ENCODE measurements at places on chromosomes 13 and 19.
A peak's percentile ranks its signal among the peaks of the same experiment; 100 is the strongest.

GRCh38 chr13:97629601-97630272 lies 195.8 kb downstream of the RAP2A start:
- DNase-seq: no peak

- peak; percentile 36 for DNase-seq
These were observed 9.6 kb downstream of the GIPR start for GRCh38 chr19:45677351-45678230.

DNA sequence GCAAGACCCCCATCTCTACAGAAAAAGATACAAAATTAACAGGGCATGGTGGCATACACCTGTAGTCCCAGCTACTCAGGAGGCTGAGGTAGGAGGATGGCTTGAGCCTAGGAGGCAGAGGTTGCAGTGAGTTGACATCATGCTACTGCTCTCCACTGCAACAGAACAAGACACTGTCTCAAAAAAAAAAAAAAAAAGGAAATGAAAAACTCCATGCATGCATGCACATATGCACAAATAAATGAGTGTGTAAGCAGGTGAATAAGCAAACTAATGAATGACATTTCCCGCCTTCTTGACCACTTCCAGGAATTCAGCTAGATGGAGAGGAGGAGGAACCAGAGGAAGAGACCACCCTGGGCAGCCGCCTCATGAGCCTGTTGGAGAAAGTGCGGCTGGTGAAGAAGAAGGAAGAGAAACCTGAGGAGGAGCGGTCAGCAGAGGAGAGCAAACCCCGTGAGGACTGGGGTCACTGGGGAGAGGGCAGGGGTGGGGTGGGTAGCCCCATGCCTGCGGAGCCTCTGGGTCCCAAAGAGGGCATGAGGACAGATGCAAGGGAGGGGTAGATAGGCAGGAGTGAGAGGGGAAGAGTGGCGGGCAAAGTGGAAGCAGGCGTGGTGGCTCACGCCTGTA lies 58.8 kb downstream of the RYR1 start:
- no peak for DNase-seq

DNA sequence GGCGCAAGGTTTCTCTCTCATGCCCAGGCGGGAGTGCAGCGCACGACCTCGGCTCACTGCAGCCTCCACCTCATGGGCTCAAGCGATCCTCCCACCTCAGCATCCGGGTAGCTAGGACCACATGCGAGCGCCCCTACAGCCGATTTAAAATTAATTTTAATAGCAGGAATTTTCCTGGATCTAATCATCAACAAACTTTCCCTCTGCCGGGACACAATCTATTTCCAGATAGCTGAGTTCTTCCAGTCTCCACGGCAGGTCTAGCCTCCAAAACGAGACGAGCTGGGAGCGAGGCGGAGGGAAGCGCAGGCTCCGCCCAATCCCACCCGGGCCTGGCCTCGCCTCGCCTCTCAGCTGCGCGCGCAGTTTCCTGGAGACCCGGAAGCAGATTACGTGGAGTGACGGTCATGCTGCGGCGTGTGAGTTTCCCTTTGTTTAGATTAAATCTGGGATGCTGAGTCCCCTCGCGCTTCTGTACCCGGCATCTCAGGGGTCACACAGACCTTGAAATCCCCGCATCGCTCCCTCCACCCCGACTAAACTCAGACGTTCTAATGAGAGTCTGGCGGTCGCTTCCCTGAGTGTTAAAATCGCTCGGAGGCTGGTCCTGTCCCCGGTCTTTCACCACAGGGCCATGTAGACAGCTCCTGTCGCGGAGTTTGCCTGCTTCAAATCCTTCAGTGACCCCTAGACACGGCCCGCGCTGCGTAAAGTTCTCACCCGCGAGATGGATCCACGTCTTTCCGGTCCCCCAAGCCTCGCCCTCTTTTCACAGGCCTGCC lies at the start of gene ZNF880:
Gene ZNF880, plus strand, starts transcription at position 365 of the 782 bp plus-strand sequence. Its CDS starts 43 bp downstream, at position 408.
- peak; percentile 76 for DNase-seq

DNA sequence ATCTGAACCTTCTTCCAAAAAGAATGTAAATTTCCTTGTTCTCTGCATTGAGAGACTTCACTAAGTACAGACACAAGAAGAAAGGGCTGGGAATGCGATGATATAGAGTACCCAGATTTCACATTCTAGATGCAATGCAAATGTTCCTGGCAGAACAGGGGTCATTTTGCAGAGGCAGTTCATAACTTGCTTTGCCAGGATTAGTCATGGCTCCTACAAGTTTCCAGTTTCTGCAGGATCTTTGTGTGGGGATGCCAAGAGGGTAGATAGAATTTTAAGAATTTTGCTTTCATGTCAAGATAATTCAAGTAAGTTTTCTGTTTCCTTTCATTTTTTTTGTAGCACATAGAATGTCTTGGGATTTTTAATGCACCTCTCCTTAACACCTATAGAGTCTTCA lies 181.2 kb downstream of the FGF9 start:
- no peak for DNase-seq

- DNase-seq: no peak
These were observed 2.9 kb downstream of the KASH5 start for GRCh38 chr19:49390929-49391359.

GRCh38 chr19:18364826-18365528 lies 21.0 kb upstream of the GDF15 start:
- DNase-seq: no peak

GRCh38 chr13:26996965-26997752 lies 174.5 kb downstream of the USP12 start:
- DNase-seq: no peak

DNA sequence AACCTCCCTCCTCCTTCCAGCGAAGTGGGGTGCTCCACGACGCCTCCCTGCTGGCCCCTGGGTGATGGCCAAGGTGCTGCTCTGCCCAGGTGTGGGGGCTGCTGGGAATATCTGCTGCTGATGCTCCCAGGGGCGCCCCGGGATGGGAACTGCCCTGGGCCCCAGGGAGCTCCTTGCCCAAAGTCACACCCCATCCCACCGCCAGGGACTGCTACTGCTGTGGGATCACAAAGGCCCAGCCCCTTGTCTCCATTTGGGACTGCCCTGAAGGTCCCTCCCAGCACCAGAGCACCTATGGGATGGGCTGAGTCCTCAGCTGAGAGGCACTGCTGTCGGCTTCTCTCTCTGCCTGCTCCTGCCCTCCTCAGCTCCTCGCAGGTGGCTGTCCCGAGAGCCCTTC lies 19.0 kb downstream of the CHST8 start:
- no peak for DNase-seq

- no peak for DNase-seq
These were observed 16.1 kb downstream of the CEACAM21 start for GRCh38 chr19:41591951-41592562.

DNA sequence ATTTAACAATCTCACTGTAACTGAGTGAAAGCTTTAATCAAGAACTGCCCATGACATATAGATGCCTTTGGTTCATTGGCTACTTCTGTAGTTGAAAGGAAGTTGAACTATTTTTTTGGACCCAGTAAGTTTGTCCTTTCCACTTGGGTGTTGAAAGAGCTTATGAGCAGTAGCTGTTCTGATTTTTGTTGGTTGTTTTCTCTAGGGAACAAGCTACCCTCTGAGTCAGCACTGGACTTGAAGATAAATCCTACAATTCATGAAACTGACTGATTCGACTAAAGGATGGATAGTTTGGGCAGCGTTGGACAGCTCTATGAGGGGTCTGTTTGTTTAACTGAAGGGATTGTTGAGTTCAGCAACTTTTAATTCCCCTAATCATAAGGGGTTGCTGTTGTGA lies 101.0 kb downstream of the PAN3 start:
- no peak for DNase-seq

- no peak for DNase-seq
These were observed 1317.1 kb downstream of the SLITRK1 start for GRCh38 chr13:82565201-82565600.

DNA sequence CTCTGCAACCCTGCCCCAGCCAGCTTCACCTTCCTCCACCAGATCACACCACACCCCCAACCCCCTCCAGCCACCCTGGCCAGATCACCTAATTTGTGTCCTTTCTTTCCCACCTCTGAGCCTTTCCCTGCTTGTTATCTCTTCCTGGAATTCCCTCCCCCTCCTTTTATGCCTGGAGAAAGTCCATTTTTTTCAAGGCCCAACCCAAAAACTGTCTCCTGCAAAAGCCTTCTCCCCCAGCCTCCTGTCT lies 5.3 kb upstream of the TLE2 start:
- no peak for DNase-seq

GRCh38 chr19:6108721-6109633 lies 1.3 kb downstream of the RFX2 start:
- DNase-seq: no peak

DNA sequence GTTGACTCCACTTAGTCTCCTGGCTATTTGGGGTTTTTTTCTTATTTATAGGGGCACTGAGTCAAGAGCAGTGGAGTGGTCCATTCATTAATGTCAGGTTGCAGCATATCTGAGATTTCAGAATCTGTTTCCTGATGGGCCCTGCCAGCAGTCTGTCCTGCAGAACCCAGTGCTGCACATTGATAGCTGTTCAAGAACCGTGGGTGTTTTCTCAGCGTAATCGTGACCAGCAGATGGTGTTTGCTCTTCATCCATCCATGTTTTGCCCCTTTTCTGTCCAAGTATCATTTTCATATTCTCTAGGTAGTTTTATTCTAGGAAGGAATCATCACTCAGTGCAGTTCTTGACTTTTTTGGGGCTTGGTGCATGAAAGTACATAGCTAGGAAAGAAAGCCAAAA lies 166.5 kb downstream of the ATP8A2 start:
- no peak for DNase-seq

GRCh38 chr19:16015805-16016173 lies 60.5 kb upstream of the TPM4 start:
- no peak for DNase-seq

GRCh38 chr19:6047256-6047655 lies 63.0 kb downstream of the RFX2 start:
- no peak for DNase-seq

- no peak for DNase-seq
These were observed 5.8 kb downstream of the TEAD2 start for GRCh38 chr19:49356382-49356781.

DNA sequence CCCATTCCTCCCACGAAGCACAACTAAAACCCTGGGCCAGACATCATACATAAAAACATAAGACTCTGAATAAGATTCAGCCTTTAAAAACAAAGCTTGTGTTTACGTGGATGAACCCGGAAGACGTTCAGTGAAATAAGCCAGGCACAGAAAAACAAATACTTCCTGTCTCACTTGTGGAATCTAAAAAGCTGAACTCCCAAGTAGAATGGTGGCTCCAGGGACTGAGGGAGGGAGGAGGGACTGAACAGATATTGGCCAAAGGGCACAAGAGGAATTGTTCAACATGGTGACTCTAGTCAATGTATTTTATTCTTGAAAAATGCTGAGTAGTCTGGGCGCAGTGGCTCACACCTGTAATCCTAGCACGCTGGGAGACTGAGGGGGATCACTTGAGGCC lies 35.7 kb upstream of the TPM4 start:
- no peak for DNase-seq

GRCh38 chr13:44312834-44313551 lies 60.6 kb upstream of the SERP2 start:
- no peak for DNase-seq

- peak; percentile 46 for DNase-seq
These were observed at the start of gene ZNF714 for GRCh38 chr19:21082011-21082975. Gene ZNF714, plus strand, starts transcription at chr19:21082203. Its CDS starts 16,066 bp downstream, at chr19:21098269.

DNA sequence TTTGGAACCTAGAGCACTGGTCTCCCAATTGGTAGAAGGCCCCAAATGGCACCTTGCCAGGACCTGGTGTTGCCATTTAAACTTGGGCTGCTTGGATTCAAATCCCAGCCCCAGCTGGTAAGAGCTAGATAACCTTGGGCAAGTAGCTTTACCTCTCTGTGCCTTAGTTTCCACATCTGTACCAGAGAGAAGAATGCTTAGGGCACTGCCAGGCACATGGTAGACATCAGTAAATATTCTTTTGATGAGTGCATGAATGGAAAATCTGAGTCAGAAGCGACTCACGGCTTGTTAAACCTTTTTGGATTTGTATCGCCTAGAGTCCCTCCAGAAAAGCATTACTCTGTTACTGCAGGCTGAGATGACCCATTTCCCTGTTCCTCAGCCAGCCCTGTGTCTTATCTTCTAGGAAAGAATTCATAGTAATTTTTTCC lies 90.9 kb downstream of the SIPA1L3 start:
- no peak for DNase-seq

- DNase-seq: no peak
These were observed 242.6 kb upstream of the EDNRB start for GRCh38 chr13:78161266-78161665.

DNA sequence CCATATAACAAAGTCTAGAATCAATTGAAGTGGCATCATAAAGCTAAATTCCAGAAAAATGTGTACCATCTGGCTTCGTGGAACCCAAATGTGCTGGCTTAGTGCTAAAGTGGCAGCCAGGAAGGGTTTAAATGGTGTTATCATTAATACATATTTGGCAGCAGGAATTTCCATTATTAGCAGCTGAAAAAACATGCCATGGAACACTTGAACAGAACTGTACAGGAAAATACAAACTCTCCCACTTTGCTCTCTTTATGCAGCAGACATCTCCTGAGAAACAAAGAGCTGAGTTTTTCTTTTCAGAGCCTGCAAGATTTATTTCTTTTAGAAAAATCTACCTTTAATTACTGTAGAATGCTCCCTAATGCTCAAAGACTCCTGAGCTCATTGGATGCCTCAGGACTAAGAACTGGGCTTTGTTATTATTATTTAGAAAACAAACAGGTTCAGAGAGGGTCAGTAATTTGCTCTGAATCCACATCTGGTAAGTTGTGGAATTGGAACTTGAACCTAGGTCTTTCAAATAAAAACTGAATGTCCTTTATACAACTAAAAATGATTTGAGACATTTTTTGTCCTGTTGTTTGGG lies 179.0 kb downstream of the LACC1 start:
- no peak for DNase-seq

- DNase-seq: no peak
These were observed 9.6 kb upstream of the GPR183 start for GRCh38 chr13:99316657-99317256.

- no peak for DNase-seq
These were observed 338.4 kb downstream of the PCDH17 start for GRCh38 chr13:57969951-57970350.

DNA sequence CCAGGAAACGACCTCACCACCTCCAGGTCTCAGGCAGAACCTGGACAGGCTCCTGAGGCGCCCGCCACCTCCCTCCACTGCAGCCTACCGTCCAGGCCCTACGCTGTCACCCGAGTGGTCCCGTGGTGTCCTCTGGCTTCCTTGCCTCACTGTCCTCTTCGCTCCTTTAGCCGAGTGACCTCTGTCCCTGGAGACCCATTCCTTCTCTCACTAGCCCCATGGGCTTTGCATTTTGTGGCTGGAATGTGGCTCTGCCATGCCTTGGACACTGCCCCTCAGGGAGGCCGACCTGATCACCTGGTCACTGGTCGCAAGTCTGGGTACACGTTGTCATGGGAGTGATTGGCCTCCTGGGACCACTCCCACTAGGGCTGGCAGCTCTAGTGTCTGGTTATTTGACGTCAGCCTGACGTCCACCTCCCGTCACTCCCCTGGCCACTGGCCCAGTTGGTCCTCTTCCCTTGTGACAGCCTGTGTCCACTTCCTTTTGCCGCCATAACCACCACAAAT lies 17.9 kb downstream of the SLC25A42 start:
- no peak for DNase-seq

DNA sequence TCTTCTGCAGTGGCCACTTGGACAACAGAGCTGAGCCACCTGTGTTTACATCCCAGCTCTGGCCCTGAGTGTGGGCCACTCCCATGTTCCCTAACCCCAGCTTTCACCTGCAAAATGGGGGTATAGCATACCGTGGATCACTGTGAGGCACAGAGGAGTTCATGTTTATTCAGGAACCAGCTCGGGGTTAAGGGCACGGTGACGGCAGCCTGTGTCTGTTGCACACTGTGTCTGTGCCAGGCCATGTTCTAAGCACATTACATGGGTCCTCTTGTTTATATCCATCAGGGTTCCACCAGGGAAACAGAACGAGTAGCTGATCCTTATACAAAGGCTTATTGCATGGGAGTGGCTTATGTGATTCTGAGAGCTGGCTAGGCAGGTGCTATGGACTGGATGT lies 14.0 kb upstream of the IGLON5 start:
- DNase-seq: no peak
